ENCODE measurements at places on chromosomes 3 and 15.

DNA sequence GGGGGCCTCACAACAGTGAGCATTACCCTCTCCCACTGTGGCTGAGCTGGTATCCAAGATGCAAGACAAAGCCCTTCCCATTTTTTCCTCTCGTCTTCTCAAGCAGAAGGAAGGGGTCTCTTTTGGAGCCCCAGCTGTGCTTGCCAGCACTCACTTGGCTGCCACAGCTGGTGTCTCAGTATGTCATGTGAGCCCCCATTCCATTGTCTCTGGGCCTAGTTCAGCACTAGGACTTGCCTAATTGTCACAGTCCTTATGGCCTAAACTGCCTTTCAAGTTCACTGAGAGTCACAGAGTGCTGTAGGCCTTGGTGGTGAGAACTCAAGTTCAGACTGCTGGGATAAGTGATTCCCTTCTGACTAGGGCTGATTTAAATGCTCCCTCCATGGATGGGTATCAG, 89.8 kb downstream of the ARHGEF26 start:
- no peak for DNase-seq

DNA sequence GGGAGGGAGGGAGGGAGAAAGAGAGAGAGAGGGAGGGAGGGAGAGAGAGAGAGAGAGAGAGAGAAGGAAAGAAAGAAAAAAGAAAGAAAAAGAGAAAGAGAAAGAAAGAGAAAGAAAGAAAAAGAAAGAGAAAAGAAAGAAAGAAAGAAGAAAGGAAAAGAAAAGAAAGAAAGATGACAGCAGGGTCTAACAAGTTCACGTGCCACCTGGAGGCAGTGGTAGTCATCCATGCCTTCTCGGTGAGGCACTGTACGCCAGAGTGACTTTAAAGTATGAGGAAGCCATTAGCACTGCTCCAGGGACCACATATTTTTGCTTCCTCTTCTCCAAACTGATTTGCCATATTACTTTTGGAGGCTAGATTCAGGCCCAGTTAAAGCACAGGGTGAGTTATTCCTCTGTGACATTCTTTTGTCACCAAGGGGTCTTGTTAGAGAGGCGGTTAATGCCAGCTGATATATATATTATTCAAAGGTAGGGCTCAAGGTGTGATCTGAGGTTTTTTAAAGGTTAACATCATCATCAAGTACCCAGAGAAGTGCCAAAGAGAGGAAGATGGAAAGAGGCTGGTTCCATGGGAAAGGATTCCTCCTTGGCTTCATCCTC, at the start of gene HTR3D:
TSS of gene HTR3D (plus strand) at position 556 of the 606 bp plus-strand sequence. CDS start at position 556, 0 bp downstream.
- no peak for DNase-seq

- no peak for DNase-seq
Observed at GRCh38 chr3:166114448-166114847, 277.2 kb upstream of the BCHE start.

GRCh38 chr3:46943237-46944187, 33.0 kb downstream of the CCDC12 start:
- DNase-seq: no peak

- no peak for DNase-seq
Observed at GRCh38 chr3:114760679-114761078, 386.4 kb downstream of the ZBTB20 start.

- DNase-seq: no peak
Observed at GRCh38 chr3:129727707-129728106, 121.2 kb upstream of the PLXND1 start.

- peak; percentile 37 for DNase-seq
Observed at GRCh38 chr3:185152410-185153170, at the start of gene C3orf70. TSS of gene C3orf70 (minus strand) at chr3:185153060. CDS start at chr3:185152823, 237 bp downstream.

DNA sequence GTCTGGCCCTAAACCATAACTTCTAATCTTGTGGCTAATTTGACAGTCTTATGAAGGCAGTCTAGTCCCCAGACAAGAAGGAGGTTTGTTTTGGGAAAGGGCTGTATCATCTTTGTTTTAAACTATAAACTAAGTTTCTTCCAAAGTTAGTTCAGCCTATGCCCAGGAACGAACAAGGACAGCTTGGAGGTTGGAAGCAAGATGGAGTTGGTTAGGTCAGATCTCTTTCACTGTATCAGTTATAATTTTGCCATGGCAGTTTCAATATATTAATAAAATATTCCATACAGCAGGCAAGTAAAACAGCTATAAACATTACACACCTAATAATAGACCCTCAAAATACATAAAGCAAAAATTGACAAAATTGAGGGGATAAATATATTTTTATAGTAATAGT, 13.1 kb upstream of the ZNF662 start:
- DNase-seq: no peak

DNA sequence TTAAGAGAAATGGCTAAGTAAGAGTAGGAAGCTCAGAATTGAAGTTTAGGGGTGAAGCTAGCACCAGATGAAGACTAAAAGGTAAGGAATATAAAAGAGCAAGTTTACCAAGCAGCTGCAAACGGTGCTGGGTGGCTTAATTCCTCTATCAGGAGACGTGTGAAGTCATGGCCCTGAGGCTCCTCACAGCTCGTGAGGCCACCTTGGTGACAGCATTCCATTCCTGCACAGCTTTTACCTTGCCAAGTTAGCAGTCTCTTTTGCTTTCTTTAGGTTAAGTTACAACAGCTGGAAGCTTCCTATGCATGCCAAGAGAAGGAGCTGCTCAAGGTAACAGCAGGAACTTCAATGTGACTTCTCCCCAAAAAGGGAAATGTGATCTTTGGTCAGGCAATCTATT, 6.4 kb downstream of the TMCO5A start:
- DNase-seq: no peak

DNA sequence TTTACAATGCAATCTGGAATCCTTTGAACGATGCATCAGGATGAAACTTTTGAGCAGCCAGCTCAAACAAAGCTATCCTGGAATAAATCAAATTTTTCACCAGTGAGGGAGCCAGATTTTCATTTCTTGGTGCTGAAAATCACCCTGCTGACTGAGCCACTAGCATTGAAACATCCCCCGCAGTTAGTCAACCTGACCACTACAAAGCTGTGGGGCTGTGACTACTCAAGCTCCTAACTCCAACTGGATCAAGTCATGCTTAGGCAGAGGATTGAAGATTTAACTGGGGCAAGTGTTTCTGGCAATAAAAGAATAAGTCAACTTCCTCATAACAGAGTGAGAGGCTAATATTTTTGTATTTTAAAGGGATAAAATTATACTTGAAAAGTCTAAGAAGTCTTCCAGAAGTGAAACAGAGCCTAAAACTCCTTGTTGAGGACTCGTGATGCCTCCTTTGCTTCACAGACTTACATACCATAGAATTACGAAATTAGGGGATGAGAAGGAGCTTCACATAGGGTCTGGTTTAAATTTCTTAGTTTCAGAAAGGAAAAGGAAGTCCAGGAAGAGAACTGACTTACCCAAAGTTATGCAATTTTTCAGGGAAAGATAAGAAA, 177.8 kb downstream of the SERPINI1 start:
- DNase-seq: no peak

DNA sequence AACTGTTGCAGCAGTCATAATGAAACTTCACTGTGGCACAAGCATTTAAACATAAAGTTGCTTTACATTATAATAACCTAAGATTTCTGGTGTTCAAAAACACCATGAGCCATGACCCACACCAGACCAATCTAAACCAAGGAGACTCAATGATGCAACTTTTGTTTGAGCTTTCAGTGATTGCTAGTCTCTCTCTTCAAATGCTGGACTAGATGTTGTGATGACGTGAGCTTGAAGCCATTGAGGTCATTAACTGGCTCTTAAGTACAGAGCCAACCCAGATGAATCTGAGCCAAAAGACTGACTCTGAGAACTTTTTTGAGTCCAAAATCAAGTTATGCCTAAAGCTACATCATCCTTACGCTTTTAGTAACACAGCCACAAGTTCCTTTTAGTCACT, 36.5 kb downstream of the ATR start:
- DNase-seq: no peak

DNA sequence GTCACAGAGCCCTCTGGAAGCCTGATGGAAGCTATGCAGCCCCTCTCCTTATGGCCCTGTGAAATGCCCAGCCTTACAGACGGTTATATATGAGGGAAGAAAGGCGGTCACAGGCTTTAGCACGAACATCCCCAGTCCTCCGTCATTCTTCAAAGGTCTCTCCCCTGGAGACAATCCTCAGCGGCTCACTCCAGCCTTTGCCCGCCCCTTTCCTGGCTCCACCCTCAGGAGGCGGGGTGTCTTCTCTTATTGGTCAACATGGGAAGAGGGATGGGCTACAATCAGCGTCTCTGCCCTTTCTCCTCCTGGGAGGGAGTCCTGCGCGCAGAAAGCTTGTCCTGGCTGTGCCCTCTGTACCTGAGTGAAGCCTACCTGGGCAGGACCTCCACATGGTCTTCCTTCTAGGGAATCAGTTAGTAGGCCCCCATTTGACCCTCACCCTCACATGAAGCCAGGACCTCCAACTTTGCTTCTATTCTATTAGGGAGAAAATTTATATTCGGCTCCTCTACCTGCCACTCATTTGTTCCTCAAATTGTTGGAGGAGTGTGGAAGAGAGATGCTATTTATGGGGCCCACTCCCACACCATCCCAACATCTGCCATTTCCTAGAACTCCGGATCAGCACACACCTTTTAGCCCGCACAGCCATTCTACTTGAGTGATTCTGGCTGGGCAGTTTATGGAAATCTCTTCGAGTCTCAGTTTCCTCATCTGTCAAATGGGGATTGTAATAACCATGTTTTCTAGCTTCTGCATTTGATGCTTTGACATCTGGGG, 112.9 kb upstream of the SLC6A11 start:
- no peak for DNase-seq

GRCh38 chr3:191136347-191136746, 62.7 kb upstream of the OSTN start:
- no peak for DNase-seq

DNA sequence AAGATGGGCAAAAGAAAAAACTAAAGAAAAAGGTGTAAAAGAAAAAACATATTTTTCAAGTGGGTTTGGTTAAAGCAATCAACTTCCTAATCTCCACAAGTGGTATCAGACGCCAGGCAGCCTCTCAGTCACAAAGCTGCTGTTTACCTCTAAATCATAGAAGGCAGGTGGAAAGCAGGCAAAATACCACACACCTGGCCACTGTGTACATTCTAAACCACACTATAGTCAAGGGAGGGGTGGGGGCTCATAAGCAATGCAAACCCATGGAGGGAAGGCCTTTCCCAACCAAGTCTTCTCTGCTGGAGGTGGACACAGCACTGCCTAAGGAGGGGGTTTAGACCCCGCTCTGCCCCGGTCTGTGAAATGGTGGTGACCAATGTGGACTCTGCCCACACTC, 50.4 kb downstream of the MCF2L2 start:
- DNase-seq: no peak

GRCh38 chr3:82509106-82509842, 747.8 kb upstream of the GBE1 start:
- no peak for DNase-seq

GRCh38 chr3:183283886-183284285, 30.8 kb downstream of the B3GNT5 start:
- DNase-seq: no peak

DNA sequence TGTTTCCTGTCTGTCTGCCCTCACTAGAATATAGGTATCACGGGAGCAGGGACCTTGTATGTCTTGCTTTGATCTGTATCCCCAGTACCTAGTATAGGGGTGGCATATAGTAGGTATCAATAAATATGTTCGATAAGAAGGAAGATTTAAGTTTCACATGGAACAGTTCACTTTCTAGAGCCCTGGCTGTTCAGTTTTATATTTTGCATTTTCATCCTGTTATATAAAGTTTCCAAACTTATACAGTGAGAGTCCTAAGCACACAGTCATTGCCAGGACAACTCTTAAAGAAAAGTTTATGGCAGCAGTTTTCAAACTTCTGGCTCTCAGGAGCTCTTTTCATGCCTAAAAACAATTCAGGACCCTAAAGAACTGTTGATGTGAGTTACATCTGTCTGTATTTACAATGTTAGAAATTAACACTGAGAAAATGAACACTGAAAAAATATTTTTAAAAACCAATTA, 13.4 kb downstream of the ITPR1 start:
- DNase-seq: no peak

- DNase-seq: no peak
Observed at GRCh38 chr15:43433165-43433564, 59.8 kb downstream of the TP53BP1 start.

DNA sequence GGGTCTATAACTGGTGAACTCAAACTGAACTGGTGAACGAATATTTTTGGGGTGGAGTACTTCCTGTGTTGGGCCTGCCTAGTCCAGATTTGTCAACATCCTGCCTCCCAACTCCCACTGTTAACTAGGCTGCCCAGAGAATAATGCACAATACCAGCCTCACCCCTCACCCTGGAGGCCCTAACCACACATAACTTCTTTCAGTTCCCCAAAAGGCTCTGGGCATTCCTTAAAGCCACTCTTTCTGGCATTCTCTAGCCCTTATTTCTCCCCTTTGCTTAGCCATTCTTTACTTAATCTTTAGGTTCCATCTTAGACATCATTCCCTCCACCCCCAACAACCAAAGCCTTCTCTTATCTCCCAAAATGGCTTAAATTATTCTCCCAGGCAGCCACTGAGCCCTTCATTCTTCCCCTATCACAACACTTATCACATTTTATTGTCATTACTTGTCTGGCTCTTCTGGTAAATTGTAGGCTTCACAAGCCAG, 9.1 kb upstream of the SEC11A start:
- DNase-seq: no peak

DNA sequence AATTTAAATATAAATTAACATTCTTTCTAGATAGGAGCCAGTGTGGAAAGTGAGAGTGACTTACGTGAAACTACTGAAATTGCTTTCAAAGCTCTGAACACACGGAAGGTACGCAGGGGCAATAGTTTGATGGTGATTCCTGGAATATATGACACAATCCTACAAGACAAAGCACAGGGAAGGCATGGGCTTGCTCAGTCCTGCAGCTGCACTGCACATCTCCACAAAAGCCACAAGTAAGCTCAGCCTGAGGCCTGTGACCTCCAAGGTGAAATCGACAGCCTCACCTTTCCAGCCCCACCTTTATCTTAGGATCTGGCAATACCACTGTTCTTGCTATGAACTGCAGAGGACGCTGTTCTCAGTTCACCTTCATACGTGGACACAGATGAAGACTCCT, 109.3 kb upstream of the SCN10A start:
- DNase-seq: no peak

DNA sequence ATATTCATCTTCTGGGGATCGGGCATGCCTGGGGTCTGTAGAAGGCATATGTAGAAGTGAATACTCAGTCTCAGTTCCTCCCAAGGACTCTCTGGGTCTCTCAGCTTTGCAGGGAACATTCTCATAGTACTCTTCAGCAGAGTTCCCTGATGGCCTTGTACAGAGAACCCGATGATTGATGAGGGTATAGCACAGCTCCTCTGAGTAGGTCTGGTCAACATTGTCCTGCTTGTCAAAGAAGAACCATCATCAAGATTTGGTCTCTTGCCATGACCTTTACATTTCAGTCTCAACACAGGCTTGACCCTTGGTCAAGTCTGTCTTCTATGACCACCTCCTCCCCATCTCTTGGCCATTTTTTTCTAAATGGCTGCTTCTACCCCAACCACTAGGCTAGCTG, 9.5 kb downstream of the GCSAM start:
- DNase-seq: no peak

GRCh38 chr3:14472471-14473351, 67.4 kb downstream of the GRIP2 start:
- DNase-seq: no peak
